ENCODE measurements at places on chromosomes 4 and X.
A peak's percentile ranks its signal among the peaks of the same experiment; 100 is the strongest.

GRCh38 chrX:106588801-106589200 is 23.0 kb upstream of the RADX start:
- no peak for DNase-seq

DNA sequence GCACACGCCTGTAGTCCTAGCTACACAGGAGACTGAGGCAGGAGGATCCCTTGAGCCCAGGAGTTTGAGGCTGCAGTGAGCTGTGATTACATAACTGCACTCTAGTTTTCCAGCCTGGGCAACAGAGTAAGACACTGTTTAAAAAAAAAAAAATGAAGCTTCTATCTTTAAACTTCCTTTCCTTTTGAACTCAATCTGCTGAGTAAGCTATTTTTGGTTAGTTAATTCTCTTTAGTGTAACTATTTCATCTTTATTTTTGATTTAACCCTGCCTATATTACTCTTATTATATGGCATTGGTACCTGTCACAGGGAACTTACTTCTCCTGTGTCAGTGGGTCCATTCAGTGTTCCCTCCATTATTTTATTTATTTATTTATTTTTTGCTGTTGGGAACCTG is 160.8 kb downstream of the BMPR1B start:
- no peak for DNase-seq

GRCh38 chr4:80155316-80155982 is 41.9 kb upstream of the PRDM8 start:
- DNase-seq, result no peak

DNA sequence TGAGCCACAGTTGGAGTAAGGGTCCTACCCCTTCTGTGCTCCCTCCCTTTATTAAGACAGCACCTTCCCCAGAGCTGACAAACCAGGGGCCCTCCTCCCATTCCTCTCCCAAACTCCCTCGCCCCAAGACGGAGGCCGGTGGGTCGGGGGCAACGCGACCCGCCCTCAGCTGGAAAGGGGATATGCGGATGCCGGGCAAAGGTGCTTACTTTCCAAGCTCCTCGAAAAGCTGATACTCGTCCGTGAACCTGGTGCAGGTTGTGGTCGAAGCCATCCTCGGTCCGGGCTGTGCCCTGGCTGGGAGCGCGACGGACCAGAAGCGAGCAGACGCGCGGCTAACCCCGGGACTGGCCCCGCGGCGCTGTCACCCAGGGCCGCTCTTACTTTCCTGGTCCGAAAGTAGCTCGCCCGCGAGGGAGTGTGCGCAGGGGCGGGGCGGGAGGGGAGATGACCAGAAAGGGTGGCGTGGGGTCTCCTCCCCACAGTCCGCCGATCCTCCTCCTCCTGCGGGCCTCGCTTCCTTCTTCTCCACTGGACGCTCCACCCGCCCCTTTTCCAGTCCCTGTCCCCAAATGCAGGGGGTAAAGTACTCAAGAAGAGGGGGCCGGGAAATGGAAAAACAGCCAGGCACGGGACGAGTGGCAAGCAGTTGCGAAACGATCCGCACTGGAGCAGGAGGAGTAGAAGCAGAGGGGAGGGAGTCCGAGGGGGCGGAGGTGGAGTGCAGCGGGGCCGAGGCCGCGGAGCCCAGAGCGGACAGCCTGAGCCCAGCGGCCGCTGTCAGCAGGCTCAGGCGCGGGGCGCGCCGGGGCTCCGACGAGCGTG is 531 bp downstream of the CAMK2D start:
- DNase-seq, result peak; percentile 55

GRCh38 chr4:112279882-112280315 is 5.8 kb downstream of the TIFA start:
- no peak for DNase-seq

DNA sequence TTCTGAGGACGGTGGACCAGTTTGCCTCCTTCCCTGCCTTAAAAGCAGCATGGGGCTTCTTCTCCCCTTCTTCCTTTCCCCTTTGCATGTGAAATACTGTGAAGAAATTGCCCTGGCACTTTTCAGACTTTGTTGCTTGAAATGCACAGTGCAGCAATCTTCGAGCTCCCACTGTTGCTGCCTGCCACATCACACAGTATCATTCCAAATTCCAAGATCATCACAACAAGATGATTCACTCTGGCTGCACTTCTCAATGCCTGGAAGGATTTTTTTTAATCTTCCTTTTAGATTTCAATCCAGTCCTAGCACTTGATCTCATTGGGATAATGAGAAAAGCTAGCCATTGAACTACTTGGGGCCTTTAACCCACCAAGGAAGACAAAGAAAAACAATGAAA is 255.3 kb downstream of the RAPGEF2 start:
- DNase-seq, result no peak

GRCh38 chrX:15207384-15207783 is 62.5 kb downstream of the ASB9 start:
- no peak for DNase-seq

DNA sequence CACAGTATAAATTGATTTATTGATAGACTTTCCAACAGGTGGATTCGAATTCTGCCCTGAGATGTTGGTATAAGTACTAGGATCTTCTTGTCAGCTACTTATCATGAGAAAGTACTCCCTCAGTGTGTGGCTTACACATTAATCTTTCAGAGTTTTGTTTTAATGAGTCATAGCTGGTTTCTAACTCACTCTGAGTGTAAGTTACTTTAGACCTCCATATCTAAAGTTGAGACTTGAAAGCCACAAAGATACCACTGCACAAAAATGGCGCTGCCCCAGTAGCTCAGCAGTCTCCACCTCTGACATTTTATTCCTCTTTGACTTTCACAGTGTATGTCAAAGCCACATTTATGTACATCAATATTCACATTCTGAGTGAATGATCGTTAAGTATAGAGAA is 318.5 kb downstream of the ARAP2 start:
- DNase-seq, result no peak

DNA sequence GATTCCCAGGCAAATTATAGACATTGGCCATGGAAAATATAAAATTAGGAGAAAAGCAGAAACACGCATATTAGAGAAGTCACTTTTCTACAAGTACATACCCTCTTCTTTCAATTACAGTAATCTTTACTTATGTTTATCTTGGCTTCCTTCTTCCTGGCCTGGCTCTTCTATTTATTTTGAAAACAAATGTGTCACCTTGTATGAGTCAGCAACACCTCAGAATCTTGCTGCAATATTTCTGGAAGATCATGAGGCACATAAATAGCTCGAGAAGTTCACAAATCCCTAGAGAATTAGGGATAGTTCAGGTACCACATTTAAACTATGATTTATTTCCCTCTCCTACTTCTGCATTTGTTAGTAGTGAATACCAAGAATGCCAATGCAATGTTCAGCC is 124.6 kb downstream of the ANOS1 start:
- no peak for DNase-seq

DNA sequence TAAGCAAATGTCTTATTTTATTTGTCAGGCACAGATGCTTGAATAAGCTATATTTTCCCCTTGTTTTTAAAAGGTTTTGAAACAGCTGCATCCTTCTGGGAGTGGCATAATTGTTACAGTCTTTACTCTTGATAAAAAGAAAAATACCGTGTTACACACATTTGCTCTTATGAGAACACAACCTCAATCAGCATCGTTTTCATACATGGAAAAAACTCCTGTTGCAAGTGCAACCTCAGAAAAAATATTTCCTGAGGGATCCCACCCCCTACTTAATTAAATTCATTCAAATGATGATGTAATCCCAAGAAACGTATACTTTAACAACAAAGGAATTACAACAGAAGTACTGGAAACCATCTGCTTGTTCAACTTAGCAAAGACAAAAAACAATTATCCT is 58.6 kb downstream of the SMAD1 start:
- DNase-seq, result no peak

DNA sequence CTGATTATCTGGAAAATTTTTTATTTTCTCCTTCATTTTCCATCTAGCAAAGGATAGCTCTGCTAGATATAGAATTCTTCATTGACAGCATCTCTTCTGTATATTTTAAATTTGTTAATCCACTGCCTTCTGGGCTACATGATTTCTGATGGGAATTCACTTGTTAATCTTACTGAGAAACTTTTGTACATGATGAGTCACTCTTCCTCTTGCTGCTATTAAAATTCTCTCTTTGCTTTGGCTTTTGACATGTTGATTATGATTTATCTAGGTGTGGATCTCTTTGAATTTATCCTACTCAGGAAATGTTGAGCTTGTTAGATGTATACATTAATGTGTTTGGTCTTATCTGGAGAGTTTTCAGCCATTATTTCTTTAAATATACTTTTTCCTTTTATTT is 27.5 kb downstream of the OR13H1 start:
- no peak for DNase-seq

DNA sequence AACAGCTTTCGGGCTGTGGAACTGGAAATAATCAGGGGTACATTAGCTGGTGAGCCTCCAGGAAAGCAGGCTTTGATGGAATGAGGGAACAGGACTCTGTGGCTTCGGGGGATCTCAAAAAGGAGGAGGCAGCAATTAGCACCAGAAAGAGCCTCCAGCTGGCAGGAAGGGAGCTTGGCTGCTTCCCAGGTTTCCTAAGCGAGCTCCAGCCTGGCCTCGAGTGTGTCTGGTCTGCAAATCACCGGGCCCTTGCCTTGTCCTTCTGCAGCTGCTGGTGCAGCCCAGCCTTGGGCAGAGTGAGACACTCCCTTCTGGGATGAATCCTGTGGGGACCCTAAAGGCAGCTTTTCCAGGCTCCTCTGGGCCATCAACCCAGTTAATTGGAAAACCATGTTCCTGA is 10.7 kb upstream of the PDHA1 start:
- no peak for DNase-seq

DNA sequence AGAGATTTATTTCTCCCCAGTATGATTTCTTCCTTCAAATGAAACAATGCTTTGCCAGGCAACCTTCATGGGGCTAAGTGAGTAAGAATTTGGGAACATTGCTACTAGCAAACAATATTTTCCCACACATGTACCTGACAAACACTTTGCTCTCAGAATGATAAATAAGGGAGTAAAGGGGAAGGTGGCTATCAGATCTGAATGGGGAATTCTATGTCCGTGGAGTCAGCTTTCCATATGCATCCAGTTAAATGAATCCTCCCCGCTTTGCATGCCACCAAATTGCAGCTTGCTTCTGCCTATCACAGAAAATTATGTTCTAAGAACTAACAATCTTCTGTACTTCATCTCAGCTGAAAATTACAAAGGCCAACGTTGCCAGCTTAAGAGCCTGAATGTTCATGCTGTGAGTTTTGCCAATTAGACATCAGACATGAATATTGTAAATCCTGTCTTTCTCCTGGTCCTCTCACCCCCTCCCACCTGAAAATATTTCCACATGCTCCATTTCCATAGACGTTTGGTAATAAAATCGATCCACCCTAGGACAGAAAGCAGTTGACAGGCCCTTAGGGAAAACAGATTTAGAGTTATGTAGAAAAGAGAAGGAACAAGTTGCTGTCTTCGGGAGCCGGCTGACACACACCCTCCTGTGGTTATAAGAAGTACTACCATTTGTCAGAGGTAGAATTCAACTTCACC is 6.3 kb downstream of the MEPE start:
- no peak for DNase-seq
